ENCODE measurements at places on chromosomes 1 and 21. TPM values are rescaled to one million over a fixed set of nuclear protein-coding genes. Genes with fewer than 3 reads are reported as not detected.

- no peak overlapping the region for H3K4me3 ChIP-seq
- no peak overlapping the region for H3K27ac ChIP-seq
- H3K36me3 ChIP-seq, result no peaks in the 10 kb centered on the region
- no peaks in the 10 kb centered on the region for H3K27me3 ChIP-seq
- no peaks in the 10 kb centered on the region for H3K4me1 ChIP-seq
These were observed 61.2 kb downstream of the VANGL1 start for GRCh38 chr1:115702959-115703358.

- peak overlapping the region; percentile 93 for H3K27ac ChIP-seq
- no peak overlapping the region for H3K4me3 ChIP-seq
- peaks cover 9% of the 10 kb centered on the region for H3K36me3 ChIP-seq
- no peak for DNase-seq
These were observed 10.8 kb downstream of the RPS6KA1 start for GRCh38 chr1:26540351-26540750.

- H3K27ac ChIP-seq, result no peak overlapping the region
- no peaks in the 10 kb centered on the region for H3K27me3 ChIP-seq
- no peaks in the 10 kb centered on the region for H3K36me3 ChIP-seq
These were observed 150.1 kb upstream of the ZNF644 start for GRCh38 chr1:91171898-91172297.

DNA sequence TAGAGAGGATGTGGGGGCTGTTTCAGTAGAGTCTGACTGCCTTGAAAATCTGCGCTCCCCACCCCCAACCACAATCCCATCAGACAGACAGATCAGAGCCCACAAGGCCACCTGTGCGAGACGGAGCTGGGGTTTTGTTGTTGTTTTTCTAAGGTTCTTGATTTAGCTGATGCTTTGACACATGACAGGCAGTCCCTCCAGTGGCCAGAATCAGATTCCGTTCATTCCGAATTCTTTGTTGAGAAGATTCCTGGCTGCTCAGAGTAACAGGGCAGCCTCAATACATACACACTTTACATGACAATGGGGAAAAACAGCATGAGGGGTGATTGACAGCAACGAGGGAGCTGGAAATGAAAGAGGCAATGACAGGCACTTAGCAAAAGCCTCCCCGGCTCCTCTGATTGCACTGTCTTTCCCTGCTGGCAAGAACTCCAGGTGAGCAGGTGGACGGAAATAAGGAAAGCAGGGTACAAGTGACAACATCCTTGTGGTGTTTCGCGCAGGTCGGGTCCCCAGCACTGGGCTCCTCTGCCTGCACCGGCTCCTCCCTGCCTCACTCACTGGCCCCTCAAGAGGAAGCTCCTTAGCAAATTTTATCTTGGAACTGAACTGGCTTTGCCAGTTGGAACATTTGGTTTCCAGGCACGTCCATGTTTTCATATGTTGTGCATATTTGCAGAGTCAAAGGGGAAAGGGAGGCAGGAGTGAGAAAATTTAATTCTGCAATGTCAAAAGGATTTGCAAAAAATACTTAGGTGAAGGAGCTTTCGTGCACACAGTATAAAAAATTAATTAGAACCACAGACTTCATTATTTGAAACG lies 148.7 kb downstream of the PGBD5 start:
- no peaks in the 10 kb centered on the region for H3K27me3 ChIP-seq
- no peak overlapping the region for H3K27ac ChIP-seq
- no peak for DNase-seq

DNA sequence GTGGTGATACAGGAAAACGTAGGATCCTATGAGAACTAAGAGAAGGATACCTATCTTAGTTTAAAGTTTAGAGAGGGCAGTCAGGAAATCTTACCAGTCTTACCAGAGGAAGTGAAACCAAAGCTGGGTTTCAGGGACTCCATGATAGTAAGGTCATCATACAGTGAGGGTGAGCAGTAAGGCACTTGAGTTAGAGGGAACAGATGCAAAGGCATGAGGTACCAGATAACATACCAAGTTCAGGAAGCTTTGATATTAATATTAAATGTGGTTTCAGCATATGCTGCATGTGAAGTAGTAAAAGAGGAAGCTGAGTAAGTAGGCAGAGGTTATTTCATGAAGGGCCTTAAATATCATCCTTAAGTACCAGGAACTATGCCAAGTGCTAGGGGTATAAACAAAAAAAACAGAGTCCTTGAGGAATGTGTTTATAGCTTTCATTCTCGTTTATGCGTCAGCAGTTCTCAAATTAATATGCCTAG lies 16.9 kb downstream of the ATG4C start:
- H3K27me3 ChIP-seq, result no peaks in the 10 kb centered on the region
- no peak for DNase-seq
- peaks cover 5% of the 10 kb centered on the region for H3K36me3 ChIP-seq
- no peak overlapping the region for H3K4me3 ChIP-seq
- H3K27ac ChIP-seq, result no peak overlapping the region

- H3K27me3 ChIP-seq, result no peaks in the 10 kb centered on the region
- no peaks in the 10 kb centered on the region for H3K4me1 ChIP-seq
- no peak overlapping the region for H3K27ac ChIP-seq
These were observed 27.0 kb downstream of the DNASE2B start for GRCh38 chr1:84425150-84425896.

- H3K27ac ChIP-seq, result no peak overlapping the region
- no peak for DNase-seq
- no peaks in the 10 kb centered on the region for H3K4me1 ChIP-seq
- no peak overlapping the region for H3K4me3 ChIP-seq
- H3K27me3 ChIP-seq, result no peaks in the 10 kb centered on the region
- H3K36me3 ChIP-seq, result no peaks in the 10 kb centered on the region
These were observed 15.7 kb upstream of the EDEM3 start for GRCh38 chr1:184770181-184770979.

- no peaks in the 10 kb centered on the region for H3K27me3 ChIP-seq
- DNase-seq, result peak; percentile 93
- H3K36me3 ChIP-seq, result no peaks in the 10 kb centered on the region
- H3K4me1 ChIP-seq, result peaks cover 35% of the 10 kb centered on the region
- H3K4me3 ChIP-seq, result peak overlapping the region; percentile 85
- peak overlapping the region; percentile 98 for H3K27ac ChIP-seq
These were observed 545 bp upstream of the PEF1 start for GRCh38 chr1:31645274-31645568.

ADAM30 gene
- not detected for total RNA-seq

CD5L gene
- total RNA-seq, result 4.6 TPM

DENND2C gene
- total RNA-seq, result 4.4 TPM

CDC73 gene
- 44.8 TPM for total RNA-seq

Measured in upper lobe of left lung (tissue), 6 donors.